ENCODE measurements at places on chromosomes 6 and 20.

DNA sequence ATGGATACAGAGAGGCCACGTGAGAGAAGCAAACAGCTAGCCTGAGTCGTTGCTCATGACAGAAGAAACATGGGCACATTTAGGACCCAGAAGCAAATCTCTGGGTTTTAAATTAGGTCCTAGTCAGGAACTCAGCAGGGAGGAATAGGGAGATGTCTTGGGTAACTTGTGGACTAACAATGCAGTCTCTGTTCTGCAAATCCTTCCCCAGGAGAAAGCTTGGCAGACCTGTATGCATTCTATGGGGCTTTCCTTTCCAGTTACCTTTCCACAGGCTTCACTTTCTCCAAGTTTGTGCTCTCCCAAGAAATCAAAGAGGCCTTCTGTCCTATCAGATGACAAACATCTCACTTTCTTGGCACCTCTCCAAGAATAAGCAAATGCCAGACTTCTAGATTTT lies 47.2 kb upstream of the PLCB4 start:
- no peak for DNase-seq

GRCh38 chr6:41934278-41935192 lies 7.1 kb downstream of the CCND3 start:
- no peak for DNase-seq

DNA sequence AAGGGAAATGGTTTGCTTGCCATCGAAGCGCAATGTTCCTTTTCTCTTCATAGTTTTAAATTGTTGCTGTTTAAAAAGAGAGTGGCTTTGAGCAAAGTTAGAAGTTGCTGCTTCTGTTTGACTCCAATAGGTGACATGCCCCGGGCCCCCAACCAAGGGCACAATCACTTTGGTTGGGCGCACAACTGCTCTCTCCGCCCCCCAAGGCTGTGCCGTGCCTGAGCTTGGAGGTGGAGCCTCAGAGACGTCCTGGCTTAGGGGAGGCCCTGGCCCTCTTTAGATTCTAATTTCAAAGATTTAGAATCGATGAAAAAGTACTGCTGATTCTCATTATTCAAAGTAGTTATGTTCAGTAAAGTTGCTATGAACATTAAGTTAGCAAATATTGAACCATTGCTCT lies 725.9 kb downstream of the COL12A1 start:
- no peak for DNase-seq

DNA sequence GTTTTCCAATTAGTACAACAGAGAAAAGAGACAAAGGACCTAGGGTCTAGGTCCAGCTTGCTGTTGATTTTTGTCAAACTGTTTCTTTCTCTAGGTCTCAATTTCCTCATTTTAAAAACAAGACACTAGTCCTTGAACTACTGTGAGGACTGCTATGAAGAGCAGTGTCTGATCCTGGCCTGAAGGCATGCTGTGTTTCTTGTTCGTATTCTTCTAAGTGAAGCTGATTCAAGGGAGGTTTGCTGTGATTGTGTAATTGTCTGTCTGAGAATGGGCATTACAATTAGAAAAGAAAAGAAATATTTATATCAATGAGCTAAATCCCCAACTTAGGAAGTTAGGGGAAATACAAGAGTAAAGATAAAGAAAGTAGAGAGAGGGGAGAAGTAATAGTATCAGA lies 228.2 kb upstream of the SUPT3H start:
- no peak for DNase-seq

- DNase-seq: no peak
These were observed 52.1 kb downstream of the DEK start for GRCh38 chr6:18212231-18212630.
